HCT116 (cell line): ENCODE measurements at places on chromosomes 7 and 10. TPM values are rescaled to one million over a fixed set of nuclear protein-coding genes. Genes with fewer than 3 reads are reported as not detected.
A peak's percentile ranks its signal among the peaks of the same experiment; 100 is the strongest.

The SLC26A4 gene
- total RNA-seq = 0.66 TPM

The SPRN gene
- not detected for total RNA-seq

The CAV2 gene
- 157 TPM for total RNA-seq

DNA sequence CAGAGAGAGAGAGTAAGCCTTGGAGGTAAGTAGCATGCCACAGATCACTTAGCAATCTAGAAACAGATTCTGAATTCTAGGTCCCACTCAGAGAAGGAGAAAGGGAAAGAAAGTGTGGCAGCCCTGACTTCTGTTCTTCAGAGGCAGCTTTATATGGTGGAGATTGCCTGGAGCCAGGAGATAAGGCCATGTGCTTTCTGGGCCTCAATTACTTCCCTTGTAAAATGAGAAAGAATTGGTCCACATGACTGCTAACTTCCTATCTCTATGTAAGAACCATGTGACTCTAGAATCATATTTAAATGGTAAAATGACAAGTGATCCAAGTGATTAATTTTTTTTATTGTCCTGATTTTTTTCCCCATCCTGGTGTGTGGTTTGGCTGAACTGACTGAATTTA is 64.1 kb downstream of the HHEX start:
- no peak overlapping the region for H3K4me3 ChIP-seq
- no peak overlapping the region for H3K27ac ChIP-seq
- no peaks in the 10 kb centered on the region for H3K36me3 ChIP-seq

- peaks cover 13% of the 10 kb centered on the region for H3K4me1 ChIP-seq
- no peak overlapping the region for H3K27ac ChIP-seq
- no peaks in the 10 kb centered on the region for H3K36me3 ChIP-seq
- DNase-seq = no peak
- no peak overlapping the region for H3K4me3 ChIP-seq
Observed at GRCh38 chr10:114618722-114619121, 39.4 kb downstream of the ABLIM1 start.

GRCh38 chr7:4103352-4104091 is 578.6 kb upstream of the FOXK1 start:
- H3K4me3 ChIP-seq = peak overlapping the region; percentile 18; the same call in 1 of the 2 replicates
- DNase-seq = peak; percentile 32
- no peak overlapping the region for H3K27ac ChIP-seq
- no peaks in the 10 kb centered on the region for H3K27me3 ChIP-seq

DNA sequence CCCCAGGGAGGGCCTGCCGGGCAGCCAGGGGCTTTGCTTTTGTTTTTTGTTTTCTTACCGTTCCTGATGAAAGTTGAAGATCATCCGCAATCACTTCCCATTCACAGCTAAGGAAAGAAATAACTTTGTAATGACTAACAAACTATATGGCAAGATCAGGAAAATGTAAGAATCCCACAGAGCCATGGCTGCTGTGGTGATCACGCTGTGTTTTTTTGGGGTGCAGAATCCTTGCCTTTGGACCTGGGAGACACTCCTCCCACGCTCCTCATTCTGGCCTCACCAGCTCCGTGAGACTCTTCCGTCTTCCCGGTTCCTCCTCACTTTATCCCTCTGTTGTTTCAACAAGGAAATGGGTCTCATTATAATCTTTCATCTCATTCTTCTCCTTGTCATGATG is 443.0 kb upstream of the MGMT start:
- no peaks in the 10 kb centered on the region for H3K36me3 ChIP-seq
- H3K27ac ChIP-seq = no peak overlapping the region
- H3K27me3 ChIP-seq = peaks cover 12% of the 10 kb centered on the region; the same call in 1 of the 2 replicates

DNA sequence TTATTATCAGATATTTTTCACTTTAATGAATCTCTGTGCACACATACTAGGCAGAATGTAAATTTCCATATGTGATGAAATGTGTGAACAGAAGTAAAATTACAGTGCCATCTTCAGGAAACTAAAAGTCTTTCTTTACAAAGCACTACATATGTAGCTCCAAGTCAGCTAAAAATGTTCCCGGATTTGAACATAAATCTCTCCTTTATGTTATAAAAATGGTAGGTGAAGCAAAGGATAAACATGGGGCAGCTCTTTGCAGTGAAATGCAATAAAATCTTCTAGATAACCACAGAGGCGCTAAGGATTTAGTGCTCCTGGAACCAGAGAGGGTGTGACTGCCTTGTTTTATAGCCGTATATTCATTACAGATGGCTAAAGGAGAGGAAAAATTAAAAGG is 104.9 kb upstream of the C7orf33 start:
- no peaks in the 10 kb centered on the region for H3K4me1 ChIP-seq
- H3K27ac ChIP-seq = no peak overlapping the region
- no peak for DNase-seq
- H3K36me3 ChIP-seq = no peaks in the 10 kb centered on the region
- peaks cover 4% of the 10 kb centered on the region; the same call in 1 of the 2 replicates for H3K27me3 ChIP-seq

DNA sequence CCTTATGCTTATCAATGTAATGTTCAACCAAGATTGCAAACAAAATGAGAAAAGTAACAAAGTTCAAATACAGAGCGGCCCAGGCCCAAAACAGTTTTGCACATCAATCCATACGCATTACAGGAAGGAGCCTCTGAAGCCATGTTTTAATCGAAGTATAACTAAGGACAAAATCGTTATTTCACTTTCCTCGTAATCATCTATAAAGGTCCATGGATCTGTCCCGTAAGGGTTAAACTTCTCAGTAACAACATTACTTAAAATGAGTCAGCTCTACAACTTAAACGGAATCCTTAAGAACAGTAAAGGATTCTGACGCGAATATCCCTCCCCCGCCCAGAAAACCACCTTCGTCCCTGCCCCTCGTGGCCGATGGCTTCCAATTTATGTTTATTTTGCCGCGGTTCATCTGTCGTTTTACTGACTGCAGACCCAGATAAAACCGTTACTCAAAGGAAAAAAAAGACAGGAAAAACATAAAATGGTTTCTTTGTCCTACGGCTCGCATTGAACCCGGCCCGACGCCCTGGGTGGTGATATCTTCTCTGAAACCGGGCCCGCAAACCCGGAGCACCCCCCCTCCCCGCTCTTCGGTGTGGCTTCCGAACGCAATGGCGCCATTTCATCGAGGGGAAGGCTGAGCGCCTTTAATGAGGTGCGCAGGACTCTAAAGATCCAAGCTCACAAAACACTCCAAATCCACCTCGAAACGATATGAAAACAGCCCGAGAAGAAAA is 1.1 kb downstream of the HNRNPA2B1 start:
- H3K36me3 ChIP-seq = peaks cover 63% of the 10 kb centered on the region
- DNase-seq = no peak
- no peaks in the 10 kb centered on the region for H3K27me3 ChIP-seq
- H3K27ac ChIP-seq = peak overlapping the region; percentile 97
- peaks cover 13% of the 10 kb centered on the region for H3K4me1 ChIP-seq
- peak overlapping the region; percentile 93 for H3K4me3 ChIP-seq

- no peak overlapping the region for H3K27ac ChIP-seq
- no peaks in the 10 kb centered on the region for H3K36me3 ChIP-seq
- no peak for DNase-seq
- no peaks in the 10 kb centered on the region for H3K27me3 ChIP-seq
Observed at GRCh38 chr7:6234384-6234783, 38.0 kb downstream of the CYTH3 start.

DNA sequence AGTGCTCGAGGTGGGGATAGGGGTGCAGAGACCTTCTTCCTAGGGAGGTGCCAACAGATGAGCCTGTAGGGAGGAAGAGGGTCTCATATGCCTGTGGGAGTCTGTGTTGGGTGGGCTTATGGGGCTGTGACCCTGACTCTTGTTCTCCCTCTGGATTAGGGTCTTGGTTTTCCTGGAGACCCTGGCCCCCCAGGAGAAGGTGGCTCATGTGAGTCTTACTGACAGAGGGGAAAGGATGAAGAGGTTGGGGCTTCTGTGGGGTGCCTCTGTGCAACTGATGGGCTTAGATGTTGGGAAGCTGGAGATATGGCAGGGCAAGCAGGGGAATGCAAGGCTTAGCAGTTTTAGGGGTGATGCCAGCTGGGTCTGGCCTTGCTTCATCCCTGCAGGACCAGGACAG is 20.2 kb upstream of the VOPP1 start:
- no peak for DNase-seq
- no peak overlapping the region for H3K27ac ChIP-seq
- H3K4me1 ChIP-seq = peaks cover 5% of the 10 kb centered on the region
- H3K4me3 ChIP-seq = no peak overlapping the region
- H3K27me3 ChIP-seq = no peaks in the 10 kb centered on the region

DNA sequence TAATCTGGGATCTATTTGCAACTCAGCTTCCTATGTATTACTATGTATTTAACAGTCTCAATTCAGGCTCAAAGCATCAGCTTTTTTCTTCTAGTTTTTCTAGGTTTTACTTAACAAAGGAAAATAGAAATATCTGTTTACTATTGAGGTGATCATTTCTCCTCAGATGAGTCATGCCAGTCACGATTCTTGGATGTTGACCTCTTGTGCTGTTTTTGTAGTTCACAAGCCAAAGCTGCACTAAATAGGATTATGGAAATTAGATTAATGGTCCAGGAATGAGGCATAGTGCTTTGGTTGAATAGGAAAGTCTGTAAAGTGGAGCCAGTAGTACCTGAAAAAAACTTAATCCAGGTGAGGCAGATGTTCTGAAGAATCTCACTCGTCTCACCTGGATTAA is 198.3 kb upstream of the KAT6B start:
- no peaks in the 10 kb centered on the region for H3K27me3 ChIP-seq
- H3K27ac ChIP-seq = no peak overlapping the region
- DNase-seq = no peak
- no peak overlapping the region for H3K4me3 ChIP-seq
- H3K36me3 ChIP-seq = no peaks in the 10 kb centered on the region

DNA sequence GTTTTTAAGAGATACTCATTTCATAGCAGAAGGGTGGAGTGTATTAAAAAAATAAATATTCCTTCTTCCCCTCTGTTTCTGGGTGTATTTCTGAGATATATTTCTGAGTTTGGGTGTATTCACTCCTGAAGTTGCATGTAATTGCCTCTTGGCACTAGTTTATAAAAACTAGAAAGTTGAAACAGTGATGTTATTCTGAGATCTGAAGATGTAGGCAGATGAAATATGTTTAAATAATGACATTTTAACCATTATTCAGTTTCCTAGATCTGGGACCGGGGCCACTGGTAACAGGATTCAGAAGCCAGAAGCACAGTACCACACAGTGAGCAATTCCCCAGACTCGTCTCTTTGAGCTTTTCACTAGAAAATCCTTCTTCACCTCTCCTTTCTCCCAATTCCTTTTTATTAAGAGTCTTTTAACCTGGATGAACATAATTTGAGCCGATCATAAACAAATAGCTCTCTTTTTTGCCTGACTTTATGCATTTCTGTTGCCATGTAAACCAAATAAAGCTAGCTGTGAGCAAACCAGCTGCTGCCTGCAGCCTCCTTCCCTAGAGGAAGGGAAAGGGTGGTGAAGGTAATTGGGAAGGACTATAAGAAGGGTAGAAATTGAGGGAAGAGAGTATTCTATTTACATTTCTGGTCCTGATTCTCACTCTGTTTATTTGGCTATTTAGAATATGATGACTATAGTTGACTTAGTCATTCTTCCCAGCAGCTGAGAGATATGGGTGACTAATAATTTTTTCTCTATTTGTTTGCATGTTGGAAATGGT is 101.8 kb upstream of the STRIP2 start:
- H3K4me1 ChIP-seq = no peaks in the 10 kb centered on the region
- no peak for DNase-seq
- H3K27ac ChIP-seq = no peak overlapping the region
- no peaks in the 10 kb centered on the region for H3K27me3 ChIP-seq
- H3K4me3 ChIP-seq = no peak overlapping the region

DNA sequence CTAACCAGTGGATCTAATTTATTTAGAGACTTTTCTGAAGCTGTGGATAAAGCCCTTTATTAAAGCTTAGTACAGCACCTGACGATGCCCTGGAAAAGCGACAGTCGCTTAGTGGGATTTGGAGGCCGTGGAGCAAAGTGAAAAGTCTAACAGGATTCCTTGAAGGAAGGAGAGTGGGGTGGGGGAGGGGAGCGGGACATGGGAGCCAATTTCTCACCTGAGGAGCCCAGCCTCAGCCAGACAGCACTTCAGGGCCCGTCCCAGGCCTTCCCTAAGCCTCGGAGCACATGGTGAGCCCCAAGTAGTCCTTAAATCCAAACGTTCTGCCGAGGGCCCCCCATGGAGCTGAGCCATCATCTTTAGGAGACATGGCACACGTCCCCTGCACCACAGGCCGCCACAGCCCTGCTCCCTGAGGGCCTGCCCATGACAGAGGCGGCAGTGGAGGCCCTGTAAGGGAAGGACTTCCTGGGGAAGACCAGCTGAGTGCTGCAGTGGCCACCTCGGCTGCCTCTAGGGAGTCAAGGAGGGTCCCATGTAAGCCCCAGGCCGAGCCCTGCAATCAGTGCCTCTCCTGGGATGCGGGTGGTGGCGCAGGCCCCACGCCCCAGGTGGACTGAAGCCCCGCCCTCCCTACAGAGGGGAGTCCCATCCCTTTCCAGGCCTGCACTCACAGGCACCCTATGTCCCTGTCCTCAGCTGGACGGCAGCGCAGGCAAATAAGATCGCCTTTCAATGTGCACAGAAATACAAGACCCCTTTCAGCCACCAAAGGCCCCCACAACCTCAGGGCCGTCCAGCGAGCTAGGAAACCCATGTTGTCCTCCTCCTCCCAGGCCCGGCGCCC is 187.0 kb downstream of the MAD1L1 start:
- no peaks in the 10 kb centered on the region for H3K27me3 ChIP-seq
- H3K4me3 ChIP-seq = no peak overlapping the region
- no peaks in the 10 kb centered on the region; the same call in 1 of the 2 replicates for H3K4me1 ChIP-seq
- no peaks in the 10 kb centered on the region for H3K36me3 ChIP-seq

DNA sequence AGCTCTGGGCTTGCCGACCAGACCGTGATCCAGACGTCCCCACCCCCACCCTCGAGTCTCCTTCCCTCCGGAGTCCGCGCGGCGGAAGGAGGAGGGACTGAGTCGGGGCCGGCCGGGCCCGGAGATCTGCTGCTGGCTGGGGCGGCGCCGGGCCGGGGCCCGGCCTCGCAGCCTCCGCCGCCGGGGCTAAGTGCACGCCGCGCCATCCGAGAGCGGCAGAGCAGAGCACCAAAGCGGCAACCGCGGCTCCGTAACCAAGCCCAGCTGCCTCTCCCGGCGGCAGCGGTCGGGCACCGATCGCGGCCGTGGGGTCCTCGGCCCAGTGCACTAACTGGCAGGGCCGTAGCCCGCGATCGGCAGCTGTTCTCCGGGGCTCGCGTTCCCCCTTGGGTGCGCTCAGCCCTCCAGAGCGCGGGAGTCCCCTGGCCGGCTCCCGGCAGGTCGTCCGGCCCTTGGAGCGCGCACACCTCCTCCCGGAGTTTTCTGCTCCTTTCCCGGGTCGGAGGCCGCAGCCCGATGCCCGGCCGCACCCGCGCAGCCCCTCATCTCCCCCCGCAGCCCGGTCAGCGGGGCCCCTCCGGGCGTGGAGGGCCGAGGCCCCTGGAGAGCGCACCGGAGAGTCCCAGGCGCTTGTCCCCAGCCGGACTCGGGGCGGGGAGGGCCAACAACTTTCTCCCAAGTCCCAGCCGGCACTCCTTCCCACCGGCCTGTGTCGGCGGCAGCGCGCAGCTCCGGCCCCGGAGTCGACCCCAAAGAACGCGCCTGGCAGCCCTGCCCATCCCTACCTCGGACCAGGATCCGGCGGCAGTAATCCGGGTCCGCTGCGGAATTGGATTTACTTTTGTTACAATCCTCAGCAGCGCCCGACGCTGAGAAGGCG is 799 bp downstream of the VAX1 start:
- H3K4me1 ChIP-seq = no peaks in the 10 kb centered on the region
- no peak overlapping the region for H3K27ac ChIP-seq
- DNase-seq = no peak
- H3K4me3 ChIP-seq = peak overlapping the region; percentile 13; the same call in 1 of the 2 replicates

GRCh38 chr10:23448802-23449570 is 10.1 kb downstream of the OTUD1 start:
- no peak overlapping the region for H3K4me3 ChIP-seq
- H3K27ac ChIP-seq = no peak overlapping the region
- no peaks in the 10 kb centered on the region for H3K27me3 ChIP-seq
